OCI-LY7 (cell line): ENCODE measurements at places on chromosomes 4 and X. TPM values are rescaled to one million over a fixed set of nuclear protein-coding genes. Genes with fewer than 3 reads are reported as not detected.

DNA sequence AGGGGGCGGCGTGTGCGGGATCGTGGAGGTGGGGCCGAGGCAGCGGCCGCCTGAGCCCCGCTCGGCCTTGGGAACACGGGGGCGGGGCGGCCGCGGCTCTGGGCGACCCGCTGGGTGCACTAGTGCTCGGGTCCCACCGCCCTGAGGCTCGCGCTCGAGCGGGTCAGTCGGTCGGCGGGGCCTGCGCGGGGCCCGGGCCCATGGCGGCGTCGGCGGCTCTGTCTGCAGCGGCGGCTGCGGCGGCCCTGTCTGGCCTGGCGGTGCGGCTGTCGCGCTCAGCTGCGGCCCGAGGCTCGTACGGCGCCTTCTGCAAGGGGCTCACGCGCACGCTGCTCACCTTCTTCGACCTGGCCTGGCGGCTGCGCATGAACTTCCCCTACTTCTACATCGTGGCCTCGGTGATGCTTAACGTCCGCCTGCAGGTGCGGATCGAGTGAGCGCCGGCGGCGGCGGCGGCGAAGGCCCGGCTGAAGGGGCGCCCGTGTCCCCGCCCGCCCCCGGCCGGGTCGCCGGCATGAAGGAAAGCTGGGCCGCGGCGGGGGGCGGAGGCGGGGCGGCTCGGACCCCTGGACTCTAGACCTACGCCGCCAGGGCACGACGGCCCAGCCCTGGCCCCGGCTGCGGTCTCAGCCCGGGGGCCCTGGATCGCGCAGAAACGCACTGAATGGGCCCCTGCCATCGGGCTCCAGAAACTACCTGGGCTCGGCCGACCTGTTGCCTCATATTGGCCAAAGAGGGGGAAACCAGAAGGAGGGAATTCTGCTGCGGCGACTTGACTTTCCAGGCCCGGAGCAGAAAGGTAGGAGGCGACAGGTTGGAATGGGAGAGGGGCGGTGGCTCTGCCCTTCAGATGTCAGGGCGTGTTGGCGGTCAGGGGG is at the start of gene SMIM10L2A:
Gene SMIM10L2A (plus strand): TSS at position 13 of the 878 bp plus-strand sequence. CDS start 188 bp downstream, at position 201.
- no peak for DNase-seq

- no peak for DNase-seq
Measured at GRCh38 chrX:34849371-34849770, 93.2 kb upstream of the FAM47B start.

DNA sequence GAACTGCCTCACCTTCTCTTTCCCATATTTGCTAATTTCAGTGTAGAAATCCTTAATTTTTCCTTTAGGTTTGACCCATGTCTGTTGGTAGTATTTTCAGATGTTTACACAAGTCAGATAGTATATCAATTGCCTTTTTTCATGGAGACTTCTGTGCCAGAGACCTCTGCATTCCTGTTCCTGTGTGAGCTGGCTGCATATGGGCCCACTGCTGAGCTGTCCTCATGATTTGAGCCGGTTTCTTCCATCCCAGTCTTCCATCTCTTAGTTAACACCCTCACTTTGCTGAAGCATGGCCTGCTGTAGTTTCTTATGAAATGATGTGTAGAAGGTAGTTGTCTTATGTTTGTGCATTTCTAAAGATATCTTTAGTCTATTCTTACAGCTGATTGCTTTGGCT is 40.0 kb downstream of the CDS1 start:
- no peak for DNase-seq

DNA sequence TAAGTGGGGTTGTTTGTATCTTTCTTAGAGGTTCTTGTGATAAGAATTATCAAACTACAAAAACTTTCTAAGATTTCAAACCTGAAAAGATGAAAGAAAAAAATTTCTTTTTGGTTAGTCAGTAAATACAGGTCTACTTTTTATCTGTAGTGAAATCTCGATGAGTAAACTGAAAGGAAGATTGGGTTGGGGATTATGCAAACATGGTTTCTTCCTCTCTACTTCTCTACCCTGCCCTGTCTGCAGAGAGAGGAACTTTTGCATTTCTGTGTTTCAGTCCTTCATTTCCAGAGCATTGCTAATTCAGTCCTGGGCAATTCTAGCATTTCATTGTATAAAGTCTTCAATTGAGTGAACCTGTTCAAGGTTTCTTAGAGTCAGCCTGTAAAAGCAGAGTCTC is 51.6 kb upstream of the IL2 start:
- no peak for DNase-seq

DNA sequence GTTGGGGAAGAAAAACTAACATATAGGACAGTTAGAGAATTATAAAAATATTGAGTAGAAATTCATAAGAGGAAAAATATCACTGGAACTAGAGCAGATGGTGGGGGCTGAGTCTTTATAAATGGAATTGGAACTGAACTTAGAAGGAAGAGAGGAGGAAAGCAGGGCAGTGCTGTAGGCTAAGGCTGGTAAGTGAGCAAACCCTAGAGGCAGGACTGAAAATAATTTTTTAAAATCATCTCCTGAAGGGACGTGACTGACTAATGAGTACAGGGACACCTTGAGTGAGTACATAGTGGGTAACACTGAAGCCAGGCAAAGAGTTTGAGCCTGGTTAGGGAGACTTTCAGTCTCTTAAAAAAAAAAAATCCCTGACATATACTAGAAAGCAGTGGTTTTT is 63.3 kb downstream of the GALNT7 start:
- no peak for DNase-seq

DNA sequence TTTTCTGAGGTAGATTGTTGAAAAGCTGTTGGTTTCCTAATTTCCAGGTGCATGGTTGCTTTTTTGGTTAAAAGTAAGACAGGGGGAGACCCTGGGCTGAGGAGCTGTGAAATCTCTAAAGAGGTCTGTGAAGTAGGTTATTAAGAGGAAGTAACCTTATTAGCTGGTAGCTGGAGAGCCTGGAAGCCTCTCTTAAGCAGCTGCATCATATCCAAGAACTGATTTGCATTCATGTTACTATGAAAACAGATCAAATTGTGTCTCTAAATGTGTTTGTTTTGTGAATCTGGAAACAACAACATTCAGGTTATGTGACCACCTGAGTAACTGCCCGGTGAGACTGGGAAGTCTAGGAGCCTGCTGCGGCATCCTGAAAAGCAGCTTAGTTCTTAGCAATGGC is 54.1 kb downstream of the ARHGAP10 start:
- DNase-seq, result no peak

GRCh38 chr4:81482326-81482725 is 10.6 kb upstream of the RASGEF1B start:
- DNase-seq, result no peak

GRCh38 chr4:140556372-140557085 is 12.2 kb downstream of the UCP1 start:
- DNase-seq, result peak; percentile 13

The ZCCHC12 gene
- total RNA-seq, result not detected in 2 replicates

The GPR34 gene
- not detected in 2 replicates for total RNA-seq

The SHISA3 gene
- total RNA-seq, result 0.37 and 0.38 TPM in 2 replicates

The LRRC66 gene
- 0.11 and 0.25 TPM in 2 replicates for total RNA-seq

The SLC26A1 gene
- total RNA-seq, result 0.30 TPM in 1 of 2 replicates, not detected in the other

The SPANXN3 gene
- total RNA-seq, result not detected in 2 replicates

The UGT2B15 gene
- not detected in 2 replicates for total RNA-seq
